ENCODE measurements at places on chromosomes 3 and 15.

DNA sequence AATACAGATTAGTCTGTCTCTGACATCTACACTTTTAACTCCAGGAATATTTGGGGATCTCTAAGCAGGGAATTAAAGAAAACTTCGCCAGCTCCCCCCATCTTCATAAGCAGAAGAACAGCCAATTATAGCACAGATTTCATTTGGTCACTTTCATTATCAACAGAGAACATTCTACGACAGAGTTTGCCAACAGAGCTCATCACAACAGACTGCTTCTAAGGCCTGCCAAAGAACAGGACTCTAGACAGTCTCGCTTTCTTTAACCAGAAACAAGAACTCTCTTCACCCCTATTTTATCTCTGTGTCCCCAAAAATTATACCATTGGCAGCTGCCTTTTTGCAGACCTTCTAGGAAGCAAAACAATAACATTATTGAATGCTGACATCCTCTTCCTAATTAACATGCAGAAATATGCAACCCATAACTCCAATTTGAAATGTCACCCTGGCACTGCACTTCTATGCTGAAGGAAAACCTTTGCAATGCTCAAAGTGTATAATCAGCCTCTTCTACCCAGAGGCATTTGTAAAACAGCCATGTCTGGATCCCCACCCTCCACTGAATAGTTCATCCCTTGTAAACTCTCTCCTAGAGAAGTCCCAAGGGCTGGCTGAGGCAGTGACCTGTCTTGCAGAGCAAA is 552.8 kb downstream of the MAGI1 start:
- no peak for DNase-seq

- DNase-seq, result peak; percentile 35
Measured at GRCh38 chr3:57164657-57165573, at the start of gene IL17RD. TSS of gene IL17RD (minus strand) at chr3:57165353. CDS start at chr3:57165286, 67 bp downstream.

DNA sequence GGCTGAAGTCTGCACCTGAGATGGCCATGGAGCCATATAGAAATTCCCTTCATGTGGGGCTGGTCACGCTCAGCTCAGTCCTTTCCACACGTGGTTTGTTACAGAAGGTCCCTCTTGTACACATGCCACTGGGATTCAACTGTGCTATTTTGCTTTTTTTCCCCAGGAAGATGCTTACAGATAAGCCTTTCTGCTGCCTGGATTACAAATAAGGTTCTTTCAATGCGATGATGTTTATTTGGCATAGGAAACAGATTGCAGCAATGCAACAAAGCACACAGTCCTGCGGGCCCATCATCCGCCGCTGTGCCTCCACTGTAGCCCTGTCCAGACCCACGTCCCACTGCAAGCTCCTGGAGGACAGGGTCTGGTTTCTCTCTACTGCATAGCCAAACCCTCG is 124.8 kb downstream of the XXYLT1 start:
- no peak for DNase-seq

DNA sequence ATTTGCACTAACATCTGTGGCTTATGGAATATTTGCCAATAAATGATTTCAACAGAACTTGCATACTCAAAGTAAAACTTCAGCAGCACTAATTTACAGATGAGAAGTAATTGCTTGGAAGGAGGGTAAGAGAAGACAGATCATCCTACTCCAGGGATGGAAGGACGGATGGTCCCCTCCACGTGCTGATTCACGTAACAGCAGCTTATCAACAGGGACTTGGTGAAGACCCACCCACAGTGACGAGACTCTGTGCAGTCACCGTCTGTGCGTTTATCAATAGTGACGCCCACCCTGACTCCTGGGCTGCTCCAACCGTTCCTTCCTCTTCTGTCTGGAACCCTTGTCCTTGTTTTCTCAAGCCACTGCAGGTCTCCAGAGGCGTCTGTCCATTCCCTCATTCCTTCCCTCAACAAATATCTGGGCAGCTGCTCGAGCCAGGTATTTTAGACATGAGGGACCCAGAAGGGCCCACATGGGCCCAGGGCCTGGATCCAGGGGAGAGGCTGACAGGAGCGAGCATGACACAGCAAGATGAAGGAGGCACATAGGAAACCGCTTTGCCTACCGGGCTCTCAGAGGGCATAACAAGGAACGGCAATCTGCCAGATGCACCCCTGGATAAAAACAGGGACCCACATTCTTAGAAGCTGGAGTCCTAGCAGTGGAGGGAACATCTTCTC is 33.3 kb downstream of the PCSK6 start:
- DNase-seq, result no peak

GRCh38 chr15:100944244-100944895 is 25.2 kb downstream of the LRRK1 start:
- no peak for DNase-seq

DNA sequence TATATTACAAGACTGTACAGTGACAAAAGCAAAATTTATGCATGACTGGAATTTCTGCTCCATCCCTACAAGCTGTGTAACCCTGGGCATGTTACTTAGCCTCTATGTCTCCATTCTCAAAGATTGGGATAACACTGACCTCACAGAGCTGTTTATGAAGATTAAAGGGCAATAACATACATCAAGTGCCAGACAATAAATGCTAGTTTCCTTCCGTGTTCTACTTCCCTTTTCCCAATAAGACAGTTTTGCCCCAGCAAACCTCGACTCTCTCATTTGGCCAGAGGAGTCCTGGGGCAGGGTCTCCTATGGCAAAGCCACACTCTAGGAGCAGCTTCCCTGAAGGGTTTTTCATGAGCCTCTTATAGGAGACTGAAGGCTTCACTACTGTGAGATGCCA is 7.5 kb downstream of the HEXA start:
- DNase-seq, result no peak

- no peak for DNase-seq
Measured at GRCh38 chr15:41817781-41818180, 10.1 kb upstream of the JMJD7 start.

DNA sequence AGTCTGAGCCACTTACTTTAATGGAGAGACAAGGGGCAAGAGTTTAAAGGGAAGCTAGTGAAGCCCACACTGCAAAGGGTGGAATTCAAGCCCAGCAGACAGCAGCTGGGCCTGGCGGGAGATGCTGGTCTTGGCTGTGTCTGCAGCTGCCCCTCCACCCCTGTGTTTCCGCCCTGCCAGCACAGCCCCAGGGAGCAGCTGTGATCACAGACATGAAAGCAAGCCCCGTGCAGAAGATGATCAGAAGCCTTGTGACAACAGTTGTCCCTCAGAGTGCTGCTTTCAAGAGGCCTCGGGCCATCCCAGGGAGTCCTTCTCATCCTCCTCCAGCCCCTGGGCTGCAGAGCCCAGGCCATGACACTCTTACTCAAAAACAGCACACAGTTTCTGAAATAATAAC is 24.1 kb upstream of the SLC6A1 start:
- no peak for DNase-seq

- no peak for DNase-seq
Measured at GRCh38 chr3:45367453-45367871, 20.9 kb upstream of the LARS2 start.

DNA sequence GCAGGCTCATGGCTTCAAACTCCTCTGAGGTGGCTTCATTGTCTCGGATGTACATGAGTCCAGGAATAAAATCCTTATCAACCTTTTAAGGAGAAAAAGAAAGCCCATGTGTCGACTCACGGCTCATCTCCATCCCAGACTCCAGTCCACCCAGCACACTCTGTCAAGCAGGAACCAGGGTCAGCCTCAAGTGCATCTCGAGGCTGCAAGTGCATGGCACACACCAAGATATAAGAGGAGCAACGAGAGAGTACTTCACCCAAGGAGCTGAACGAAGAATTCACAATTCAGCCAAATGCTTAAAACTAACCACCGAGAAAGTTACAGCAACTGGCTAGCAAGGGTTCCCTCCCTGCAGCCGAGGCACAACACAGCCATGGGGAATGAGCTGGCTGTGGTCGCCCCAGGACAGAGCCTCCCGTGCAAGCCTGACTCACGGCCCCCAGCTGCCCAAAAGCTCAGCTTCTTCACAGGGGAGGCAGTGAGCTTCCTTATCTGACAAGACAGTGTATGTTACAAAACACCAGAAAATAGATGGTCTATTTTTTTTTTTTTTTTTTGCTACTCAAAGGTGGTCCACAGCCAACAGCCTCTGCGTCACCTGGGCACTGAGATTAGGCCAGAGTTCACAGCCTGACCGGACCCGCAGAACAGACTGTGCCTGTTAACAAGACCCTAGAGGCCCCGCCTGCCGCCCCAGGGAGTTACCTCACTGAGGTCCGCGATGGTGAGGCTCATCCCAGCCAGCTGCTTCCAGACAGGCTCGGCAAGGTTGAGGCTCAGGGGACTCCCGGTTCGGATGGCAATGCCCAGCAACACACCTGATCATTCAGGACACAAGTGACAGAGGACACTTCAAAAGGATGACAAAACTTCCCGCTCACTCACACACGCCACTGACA is 15.9 kb upstream of the OCA2 start:
- DNase-seq, result no peak

GRCh38 chr3:139202226-139202958 is 141.4 kb upstream of the MRPS22 start:
- DNase-seq, result no peak

GRCh38 chr3:121800906-121801305 is 34.0 kb downstream of the IQCB1 start:
- no peak for DNase-seq

DNA sequence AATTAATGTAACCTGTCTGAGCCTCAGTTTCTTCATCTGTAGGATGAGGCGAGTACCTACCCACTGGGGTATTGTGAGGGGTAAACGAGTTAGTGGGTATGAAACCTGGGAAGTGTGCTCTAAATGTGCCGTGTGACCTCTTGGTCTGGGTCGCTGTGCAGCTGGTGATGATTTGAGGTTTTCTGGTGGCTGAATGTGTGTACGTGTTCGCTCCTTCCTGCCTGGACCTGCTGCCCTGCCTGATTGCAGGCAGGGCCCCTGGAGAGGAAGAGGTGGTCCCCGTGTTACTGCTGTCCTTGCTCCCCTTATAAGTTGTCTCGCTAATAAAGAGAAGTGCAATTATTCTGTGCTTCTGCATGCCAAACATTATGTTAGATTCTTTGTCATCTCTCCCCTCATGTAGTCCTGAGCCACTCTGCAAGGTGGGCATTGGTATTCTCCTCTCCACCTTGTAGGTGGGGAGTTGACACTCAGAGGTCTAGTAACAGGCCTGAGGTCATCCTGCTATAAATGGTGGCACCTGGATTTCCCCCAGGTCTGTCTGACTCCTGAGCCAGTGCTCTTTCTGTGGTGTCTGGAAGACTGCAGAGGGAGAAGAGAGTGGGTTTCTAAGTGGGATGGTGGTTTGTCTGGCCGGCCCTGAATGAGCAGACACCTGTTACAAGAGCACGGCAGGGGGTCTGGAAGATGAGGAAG is 15.7 kb downstream of the PDIA5 start:
- DNase-seq, result no peak

- DNase-seq, result no peak
Measured at GRCh38 chr3:69413551-69414207, 27.8 kb upstream of the FRMD4B start.

- DNase-seq, result no peak
Measured at GRCh38 chr3:158489181-158489580, 81.8 kb upstream of the MLF1 start.

GRCh38 chr3:57518276-57518915 is 25.7 kb downstream of the DNAH12 start:
- DNase-seq, result no peak

DNA sequence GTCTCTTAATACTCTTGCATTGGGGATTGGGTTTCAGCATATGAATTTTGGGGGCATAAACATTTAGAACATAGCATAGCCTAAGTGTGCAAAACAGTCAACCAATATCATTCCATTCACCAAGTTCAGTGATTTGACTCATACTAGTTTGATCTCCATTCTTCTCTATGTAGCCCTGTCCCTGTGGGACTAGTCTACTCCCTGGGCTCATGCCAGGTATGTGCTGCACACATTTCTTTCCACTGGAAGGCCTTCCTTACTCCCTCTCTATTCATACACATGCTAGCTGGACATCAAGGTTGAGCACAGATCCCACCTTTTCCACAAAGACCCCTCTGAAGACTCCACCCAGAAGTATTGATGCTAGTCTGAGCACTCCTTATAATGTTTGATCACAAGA is 5.1 kb downstream of the ZDHHC23 start:
- no peak for DNase-seq

DNA sequence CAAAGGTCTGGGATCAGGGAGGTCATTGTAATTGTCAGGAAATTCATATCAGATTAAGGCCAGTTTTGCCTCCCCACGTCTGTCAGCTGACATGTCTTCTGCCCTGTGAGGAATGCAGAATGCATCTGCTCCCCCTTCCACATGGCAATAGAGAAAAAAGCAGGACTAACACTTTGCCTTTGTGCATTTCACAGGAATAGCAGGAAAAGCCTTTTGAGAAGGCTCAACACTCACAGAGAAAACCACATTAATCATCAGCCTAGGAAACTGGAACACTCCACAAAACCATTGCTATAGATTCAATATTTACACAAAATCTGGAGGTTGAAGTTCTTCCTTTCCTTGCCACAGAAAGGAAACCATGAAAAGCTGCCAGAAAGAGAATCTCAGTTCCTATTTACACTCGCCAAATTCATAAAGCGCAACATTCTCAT is 165.2 kb upstream of the HES1 start:
- no peak for DNase-seq

GRCh38 chr15:65083262-65083701 is 6.7 kb downstream of the KBTBD13 start:
- DNase-seq, result no peak

DNA sequence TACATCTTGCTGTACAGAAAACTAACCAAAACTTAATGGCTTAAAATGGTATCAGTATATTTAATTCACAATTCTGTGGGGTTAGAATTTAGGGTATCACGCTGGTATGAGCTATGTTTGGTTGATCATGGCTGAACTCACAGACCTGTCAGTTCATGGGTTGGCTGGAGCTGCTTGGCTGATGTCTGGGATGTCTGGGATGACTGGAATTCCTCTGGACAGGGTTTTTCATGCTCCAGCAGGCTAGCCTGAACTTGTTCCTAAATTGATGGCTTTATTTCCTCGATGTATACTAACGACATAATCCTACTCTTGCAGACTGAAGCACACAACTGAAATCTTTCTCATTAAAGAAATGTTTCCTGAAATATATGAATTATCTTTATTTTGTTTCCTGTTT is 338.9 kb upstream of the GBE1 start:
- DNase-seq, result no peak

DNA sequence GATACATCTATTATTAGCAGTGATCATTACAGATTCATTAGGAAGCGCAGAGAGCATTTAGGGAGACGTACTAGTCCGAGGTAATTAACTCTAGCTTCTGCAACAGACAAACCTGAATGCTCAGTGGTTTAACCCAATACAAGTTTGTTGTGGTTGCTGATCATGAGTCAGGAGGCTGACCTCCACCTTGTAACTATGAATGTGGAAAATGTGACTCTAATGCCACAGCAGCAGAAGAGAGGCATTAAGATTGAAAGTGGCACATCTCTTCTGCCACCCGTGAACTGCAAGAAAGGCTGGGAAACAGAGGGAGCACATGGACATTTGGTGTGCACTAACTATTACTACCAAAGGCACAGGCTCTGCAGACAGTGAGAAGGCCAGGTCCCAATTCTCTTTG is 71.2 kb upstream of the C3orf80 start:
- DNase-seq, result no peak

DNA sequence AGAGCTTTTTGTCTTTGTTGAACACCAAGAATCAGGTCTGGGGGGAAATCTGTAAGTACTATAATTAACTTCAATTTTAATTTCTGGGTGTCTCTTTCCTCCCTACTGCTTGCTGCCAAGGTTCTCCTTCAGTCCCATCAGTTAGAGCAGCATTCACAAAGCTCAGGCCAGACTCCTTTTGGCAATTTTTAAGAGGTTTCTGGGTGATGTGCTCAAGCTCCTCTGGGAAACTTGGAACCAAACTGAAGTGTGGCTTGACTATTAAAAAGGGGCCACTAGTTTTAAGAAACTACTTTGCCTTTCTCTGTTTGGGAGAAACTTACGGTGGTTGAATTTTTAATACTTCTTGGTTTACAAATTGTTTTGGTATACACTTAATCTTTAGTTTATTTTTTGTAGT is 227.7 kb upstream of the SOX2 start:
- no peak for DNase-seq

Measured in CD8-positive, alpha-beta T cell (primary cell).